B cell (primary cell): ENCODE measurements at places on chromosomes 4 and X. TPM values are rescaled to one million over a fixed set of nuclear protein-coding genes. Genes with fewer than 3 reads are reported as not detected.

GRCh38 chr4:5885733-5886132 is 7.2 kb downstream of the CRMP1 start:
- DNase-seq, result no peak

DNA sequence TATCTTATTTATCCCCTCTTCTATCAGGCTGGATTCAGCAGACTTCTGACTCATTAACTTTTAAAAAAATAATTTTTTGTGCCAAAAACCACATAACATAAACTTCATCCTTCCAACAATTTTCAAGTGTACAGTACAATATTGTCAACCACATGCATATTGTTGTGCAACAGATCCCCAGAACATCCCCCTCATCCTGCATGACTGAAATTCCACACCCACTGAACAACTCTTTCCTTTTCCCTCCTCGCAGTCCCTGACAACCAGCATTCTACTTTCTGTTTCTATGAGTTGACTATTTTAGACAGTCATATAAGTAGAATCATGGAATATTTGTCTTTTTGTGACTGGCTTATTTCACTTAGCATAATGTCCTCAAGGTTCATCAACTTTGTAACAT is 2.2 kb upstream of the MID2 start:
- DNase-seq, result no peak

- DNase-seq, result no peak
These were observed 12.2 kb downstream of the CETN2 start for GRCh38 chrX:152818356-152818755.

DNA sequence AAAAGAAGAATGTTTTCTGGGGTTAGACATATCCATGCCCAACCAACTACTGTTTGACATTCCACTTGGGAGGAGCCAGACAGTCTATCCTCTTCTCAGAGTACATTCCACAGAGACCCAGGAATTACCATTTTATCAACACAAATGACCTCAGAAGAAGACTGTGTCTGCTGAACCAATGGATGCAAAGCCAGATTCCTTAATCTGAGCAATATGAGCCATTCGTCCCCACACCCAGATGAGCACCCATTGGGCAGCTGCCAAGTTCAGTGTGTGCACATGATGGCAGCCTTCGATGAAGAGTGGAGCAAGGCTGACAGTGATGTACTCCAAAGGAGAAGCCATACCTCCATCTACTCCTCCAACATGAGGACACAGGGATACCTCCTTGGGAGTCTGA is 111.3 kb downstream of the ZNF674 start:
- DNase-seq, result no peak

GRCh38 chr4:93289831-93290230 is 538.7 kb upstream of the ATOH1 start:
- no peak for DNase-seq

DNA sequence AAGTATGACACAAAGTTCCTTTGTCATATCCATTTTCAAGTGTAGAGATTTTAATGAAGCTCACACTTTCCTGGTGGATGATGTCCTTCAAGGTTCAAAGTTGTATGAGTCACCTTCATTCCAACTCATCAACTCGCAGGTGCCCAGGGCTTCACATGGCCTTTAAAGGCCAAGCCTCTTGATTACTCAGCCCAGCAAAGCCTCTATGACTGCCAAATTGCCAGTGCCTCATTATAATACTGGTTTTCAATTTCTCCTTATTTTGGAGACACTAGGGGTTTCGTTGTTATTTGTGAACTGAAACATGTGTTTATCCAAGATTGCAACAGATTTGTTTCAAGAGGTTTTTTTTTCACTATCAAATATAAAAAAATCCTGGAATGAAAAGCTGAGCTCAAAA is 45.9 kb upstream of the PPP3CA start:
- DNase-seq, result no peak

DNA sequence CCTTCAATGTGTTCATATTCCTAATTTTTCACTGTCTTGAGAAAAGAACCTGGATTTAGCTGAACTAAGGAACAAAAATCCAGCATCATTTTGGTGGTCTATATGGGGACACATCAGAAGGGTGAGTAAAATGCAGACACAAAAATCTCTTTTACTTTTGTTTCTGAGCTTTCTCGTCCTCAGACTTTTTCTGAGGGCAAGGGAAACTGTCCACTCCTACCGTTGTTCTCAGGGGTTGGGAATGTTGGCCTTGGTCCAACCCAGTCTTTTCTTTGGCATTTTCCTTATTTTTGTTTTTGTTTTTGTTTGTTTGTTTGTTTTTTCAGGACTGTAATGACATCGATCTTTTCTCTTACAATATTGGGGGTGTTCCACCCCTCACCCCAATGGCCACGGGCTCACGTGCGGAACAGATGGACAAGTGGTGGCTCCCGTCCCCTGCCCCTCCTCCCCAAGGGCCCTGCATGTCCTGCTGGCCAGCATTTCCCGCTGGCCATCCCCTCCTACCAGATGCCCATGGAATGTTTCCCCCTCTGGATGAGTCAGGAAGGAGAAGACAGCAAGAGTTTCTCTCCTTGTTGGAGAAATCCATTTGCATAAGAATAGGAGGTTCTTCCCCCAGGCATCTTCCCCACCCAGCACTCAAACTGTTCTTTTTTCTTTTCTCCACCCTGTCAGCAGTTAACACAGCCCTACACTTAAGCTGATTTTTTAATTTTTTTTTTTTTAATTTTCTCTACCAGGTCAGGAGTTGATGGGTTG is 305.4 kb upstream of the NDST4 start:
- no peak for DNase-seq

NHS gene
- not detected in 2 replicates for total RNA-seq

DNA sequence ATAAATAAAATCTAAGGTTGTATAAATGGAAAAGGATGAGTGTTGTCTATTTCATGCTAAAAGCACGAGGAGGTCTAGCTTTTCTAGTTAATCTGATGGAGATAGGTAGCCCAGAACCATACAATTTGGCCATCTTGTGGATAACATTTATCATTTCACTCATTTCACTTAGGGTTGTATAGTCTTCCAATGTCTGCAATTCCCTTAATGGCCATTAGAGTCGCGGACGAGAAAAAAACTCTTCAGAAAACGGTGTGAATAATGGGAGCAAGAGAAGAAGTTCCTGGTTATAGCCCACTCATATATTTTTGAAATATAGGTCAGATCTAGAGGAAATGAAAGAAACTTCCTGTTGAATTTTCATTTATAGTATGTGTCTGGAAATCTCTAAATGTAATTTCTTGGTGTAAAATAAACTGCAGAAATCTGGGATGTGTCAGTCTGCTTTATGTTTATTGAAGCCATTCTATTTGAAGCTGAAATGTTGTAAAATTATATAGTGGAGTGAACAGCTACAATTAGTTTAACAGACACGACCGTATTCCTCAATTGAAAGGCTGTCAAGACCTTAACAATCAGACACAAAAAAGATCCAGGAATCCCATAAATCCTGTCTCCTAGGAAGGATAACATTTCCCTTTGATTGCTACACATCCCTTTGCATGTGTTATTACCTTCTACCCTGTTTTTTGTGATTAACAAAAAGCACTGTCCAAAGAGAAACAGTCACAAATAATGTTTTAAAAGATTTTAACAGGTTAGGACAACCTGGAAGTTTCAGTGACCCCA is 47.7 kb upstream of the MGST2 start:
- no peak for DNase-seq

OTC gene
- not detected in 2 replicates for total RNA-seq

GRCh38 chr4:65592089-65592488 is 78.2 kb downstream of the EPHA5 start:
- no peak for DNase-seq

DNA sequence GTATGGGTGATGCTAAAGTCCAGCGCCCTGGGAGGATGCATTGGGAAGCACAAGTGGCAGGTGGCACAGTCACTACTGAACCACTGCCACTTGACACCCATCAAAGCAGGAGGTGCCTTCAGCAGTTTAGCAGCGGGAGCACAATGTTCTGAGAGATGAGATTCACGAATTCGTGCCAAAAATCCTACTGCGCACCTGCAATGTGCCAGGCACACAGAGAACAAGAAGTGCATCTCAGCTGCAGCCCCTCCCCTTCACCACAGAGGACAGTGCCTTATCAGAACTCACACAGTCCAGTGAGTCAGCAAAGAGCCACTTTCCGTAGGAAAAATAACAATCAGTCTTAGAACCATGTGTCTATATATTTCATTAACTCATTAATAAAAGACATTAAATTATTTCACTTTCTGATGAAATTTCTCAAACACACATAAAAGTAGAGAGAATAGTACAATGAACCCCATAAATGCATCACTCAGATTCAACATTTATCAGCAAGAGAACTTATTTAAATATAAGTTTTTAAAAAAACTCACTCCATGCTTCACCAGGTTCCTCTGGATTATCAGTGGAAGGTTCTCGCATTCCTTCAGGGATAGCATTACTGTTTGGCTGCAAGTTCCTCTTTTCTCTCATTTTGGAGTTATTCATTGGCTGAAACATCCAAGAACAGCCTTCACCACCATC is 47.0 kb downstream of the BEND2 start:
- DNase-seq, result no peak

DNA sequence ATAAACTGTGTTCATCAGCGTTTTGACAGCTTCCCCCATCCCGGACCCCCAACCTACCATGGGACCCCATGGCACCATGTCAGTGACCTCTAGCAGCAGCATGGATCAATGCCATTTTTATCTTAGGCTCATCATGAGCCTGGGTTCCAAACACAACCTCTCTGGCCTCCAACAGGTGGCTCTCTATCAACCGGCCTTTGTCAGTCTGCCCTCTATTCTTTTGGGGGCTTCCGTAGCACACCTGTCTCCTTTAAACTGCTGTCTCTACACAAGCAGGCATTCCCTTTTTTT is 721 bp upstream of the TMEM150C start:
- no peak for DNase-seq

DNA sequence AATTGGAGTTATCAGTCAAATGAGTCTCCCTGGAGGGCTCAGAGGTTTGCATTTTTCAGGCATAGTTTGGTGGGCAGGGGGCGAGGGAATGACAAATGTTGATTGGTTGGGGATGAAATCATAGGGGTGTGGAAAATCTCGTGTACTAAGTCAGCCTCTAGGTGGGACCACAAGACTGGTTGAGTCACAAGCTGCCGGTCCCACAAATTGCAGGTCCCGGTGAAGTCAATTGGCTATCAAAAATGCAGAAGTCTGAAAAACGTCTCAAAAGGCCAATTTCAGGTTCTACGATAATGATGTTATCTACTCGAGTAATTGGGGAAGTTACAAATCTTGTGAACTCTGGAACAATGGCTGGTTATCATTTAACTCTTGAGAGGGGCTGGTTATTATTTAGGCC is 98.8 kb upstream of the DHX15 start:
- DNase-seq, result no peak
